H7 (cell line): ENCODE measurements at places on chromosomes 6 and 20.

GRCh38 chr6:16684896-16685554 lies 76.2 kb downstream of the ATXN1 start:
- DNase-seq = no peak

- DNase-seq = no peak
Observed at GRCh38 chr20:32634041-32634805, 39.5 kb downstream of the C20orf203 start.

GRCh38 chr20:34193051-34193450 lies 48.2 kb upstream of the ASIP start:
- no peak for DNase-seq

- DNase-seq = no peak
Observed at GRCh38 chr6:90544081-90544480, 42.8 kb downstream of the MAP3K7 start.

DNA sequence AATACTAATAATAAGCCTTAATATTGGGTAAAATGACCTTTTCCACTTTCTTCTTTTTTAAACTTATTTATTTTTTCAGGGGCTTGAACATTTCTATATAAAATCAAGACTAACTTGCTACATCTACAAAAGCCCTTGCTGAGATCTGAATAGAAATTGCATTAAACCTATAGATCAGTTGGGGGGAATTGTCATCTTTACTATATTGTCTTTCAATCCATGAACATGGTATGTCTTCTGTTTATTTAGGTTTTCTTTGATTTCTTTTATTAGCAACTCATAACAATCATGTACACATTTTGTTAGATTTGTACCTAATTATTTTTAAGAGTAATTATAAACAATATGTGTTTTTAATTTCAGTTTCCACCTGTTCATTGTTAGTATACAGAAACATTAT lies 96.4 kb upstream of the SLC22A23 start:
- no peak for DNase-seq

- DNase-seq = no peak
Observed at GRCh38 chr6:130252527-130253237, 29.9 kb upstream of the SAMD3 start.

GRCh38 chr6:100881707-100882040 lies 545 bp upstream of the ASCC3 start:
- DNase-seq = no peak
